ENCODE measurements at places on chromosomes 16 and 17.

DNA sequence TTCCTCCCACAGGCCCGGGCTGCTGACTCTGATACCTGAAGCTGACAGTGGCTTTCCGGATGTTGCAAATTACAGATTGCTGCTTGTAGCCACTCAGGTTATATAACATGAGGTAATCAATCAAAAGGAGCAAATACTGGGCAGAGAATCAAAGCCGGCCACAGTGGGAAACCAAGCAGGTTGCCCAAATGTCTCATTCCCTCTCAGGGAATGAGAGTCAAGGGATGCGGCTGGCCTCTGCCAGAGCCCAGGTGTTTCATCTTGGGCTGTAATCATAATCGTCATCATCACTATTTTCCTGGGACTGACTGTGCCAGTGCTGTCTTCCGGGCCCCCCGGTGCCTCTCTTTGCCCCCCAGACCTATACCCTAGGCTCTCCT is 292.4 kb upstream of the FOXF1 start:
- no peak for DNase-seq

- DNase-seq: no peak
Measured at GRCh38 chr16:81688182-81688581, 90.9 kb upstream of the PLCG2 start.

GRCh38 chr17:82081546-82081945 is 15.9 kb upstream of the DUS1L start:
- DNase-seq: no peak

- no peak for DNase-seq
Measured at GRCh38 chr17:66040402-66040801, 151.5 kb downstream of the CEP112 start.

DNA sequence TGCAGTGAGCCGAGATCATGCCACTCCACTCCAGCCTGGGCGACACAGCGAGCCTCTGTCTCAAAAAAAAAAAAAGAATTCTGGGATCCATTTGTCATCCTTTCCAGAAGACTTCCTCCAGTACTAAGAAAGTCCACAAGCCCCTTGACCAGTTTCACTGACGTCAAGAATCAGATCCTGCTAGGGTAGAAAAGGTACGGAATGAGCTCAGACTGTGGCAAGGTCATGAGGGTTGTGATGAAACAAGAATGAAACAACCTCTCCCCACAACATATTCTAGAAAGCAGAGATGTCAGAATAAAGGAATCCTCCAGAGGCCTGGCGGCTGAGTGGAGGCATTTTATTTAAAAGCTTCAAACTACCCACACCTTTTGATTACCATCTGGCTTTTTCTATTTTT is 29.9 kb downstream of the TRAF4 start:
- no peak for DNase-seq

- no peak for DNase-seq
Measured at GRCh38 chr16:30351586-30352419, 3.3 kb downstream of the CD2BP2 start.

GRCh38 chr16:1514507-1514906 is 19.0 kb upstream of the TMEM204 start:
- no peak for DNase-seq

DNA sequence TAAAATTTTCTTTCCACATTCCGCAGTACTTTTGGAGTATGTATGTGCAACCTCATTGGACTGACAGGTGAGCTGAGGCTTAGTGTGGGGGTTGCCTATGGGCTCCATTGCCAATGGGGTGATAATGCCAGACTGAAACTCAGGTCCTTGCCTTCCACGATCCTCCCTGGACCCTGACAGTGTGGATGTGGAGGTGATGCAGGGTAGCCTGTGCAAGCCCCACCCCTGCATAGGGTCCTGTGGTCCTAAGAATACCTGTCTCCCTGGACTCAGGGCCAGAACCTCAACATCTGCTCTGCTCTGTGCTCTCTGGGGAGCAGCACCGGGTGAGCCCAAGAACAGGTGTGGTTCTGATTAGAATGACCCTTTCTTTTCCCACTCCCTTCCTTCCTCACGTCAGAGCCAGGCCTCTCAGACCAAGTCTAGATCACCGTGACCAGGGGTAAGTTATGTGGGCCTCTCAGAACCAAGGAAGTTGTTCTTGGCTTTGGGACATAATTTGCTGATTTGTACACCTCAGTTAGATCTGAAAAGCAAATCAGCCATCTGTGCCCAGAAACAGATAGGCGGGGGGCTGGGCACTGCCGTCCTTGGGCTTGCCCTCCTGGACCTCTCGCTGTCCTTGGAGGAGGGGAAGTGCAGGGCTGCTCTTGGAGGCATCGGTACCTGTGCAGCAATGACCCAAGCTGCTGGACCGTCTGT is 8.4 kb upstream of the TNS4 start:
- no peak for DNase-seq

DNA sequence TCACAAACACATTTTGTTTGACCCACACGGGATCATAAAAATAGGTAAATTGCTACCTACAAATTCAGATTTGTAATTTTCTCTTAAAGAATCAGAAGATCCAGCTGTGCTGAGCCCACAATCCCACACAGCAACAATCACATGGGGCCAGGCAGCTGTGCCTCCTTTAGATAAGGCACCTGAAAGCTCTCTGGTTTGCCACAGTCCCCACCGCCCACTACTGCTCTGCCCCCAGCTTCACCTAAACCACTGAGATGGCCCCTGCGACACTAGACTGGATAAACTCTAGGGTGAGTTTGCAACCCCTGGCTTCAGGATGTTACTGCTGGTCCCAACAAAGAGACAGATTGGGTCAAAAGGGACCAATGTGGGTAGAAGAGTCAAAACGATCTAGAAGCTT is 96.8 kb downstream of the GSG1L start:
- no peak for DNase-seq

- no peak for DNase-seq
Measured at GRCh38 chr16:57941016-57941664, 29.8 kb downstream of the CNGB1 start.

- DNase-seq: no peak
Measured at GRCh38 chr17:68861602-68862001, 93.6 kb downstream of the ABCA8 start.

GRCh38 chr17:76139801-76140660 is 1.0 kb downstream of the FOXJ1 start:
- DNase-seq: no peak

DNA sequence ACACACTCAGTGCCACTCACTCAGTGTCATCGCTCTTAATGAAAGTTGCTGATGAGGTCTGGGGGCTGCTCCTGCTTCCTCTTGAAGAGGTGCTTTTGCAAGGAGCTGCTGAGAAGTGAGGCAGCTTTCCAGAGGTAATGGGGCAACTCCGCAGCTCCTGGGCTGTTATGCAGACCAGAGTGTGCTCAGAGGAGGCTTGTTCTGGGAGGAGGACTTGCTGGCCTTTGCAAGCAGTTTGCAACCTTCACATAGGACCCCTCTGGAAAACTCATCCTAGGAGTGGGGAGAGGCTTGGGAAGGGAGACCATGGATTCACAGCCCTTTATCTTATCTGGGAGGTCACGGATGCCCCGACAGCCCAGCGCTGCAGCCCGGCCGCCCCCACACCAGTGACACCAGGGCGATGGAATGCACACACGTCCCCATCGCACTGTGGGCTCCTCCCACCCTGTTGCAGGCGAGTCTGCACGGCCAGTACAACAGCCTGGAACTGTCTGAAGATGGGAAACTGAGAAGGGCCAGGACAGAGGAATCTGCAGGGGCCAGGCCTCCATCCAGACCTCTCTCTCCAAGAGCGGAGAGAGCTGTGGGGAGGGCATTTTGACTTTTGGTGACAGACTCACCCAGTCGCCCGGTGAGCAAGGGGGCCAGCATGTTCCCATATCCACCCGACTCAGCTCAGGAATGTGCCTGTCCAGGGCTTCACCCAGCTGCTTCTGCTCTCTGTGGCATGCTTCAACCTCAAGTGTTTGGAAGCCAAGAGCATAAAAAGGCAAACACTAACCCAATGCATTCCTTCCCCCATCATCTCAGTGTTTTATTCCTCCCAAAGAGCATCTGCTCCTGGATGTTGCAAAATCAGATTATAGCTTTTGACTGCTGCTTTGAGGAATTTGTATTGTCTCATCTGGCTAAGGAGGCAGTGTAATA is 78.6 kb upstream of the ZNF469 start:
- DNase-seq: no peak

- DNase-seq: no peak
Measured at GRCh38 chr17:72425133-72425793, 304.4 kb downstream of the SOX9 start.

- DNase-seq: no peak
Measured at GRCh38 chr17:43984521-43984920, 19.9 kb upstream of the NAGS start.

DNA sequence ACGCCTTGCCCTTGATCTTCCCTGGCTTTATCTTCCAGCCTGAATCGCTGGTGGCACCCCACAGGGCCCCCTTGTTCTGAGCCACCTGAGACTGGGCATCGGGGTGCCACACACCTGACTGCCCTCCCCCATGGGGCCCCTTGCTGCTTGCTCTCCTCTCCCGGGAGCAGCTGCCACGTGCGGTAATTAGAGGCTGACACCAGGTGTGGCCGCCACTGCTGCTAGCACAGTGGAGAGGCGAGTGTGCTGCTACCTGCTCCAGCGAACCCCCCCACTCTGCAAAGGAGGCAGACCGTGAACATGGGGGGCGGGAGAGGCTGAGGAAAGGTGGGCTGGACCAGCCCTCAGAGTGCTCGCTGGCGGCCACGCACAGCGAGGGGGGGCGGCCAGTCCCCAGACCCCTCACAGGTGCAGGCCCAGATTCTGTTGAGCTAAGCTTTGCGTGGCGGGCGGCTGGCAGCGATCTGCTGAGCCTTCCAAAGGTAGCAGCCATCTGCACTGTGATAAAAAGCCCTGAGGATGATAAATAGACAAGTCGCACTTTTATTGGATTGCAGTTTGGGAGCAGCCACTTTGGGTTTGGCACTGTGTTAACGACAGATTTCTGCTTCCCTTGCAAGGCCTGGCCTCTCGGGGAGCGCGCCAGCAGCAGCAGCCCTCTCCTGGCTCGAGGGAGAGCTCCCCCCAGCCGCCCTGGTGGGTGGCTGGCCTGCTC is 167.9 kb upstream of the GSE1 start:
- no peak for DNase-seq

- no peak for DNase-seq
Measured at GRCh38 chr17:78965491-78965924, 14.2 kb downstream of the LGALS3BP start.

DNA sequence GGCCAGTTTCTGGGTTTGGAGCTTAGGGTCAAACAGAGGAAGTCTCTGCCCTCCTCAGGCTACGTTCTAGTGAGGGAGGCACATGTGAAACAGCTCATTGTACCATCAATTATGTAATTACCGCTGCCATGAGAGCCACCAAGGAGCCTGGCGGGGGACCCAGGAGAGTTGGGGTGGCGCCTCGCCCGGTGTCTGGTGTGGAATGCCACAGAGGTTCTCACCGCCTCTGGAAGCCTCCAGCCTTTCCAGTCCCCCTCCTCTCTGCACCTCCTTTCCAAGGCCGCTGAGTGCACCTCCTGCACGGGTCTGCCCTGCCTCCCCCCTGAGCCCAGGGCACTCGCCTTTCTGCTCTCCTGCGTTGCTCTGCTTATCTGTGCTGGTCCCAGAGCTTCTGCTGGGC is 51.4 kb downstream of the SREBF1 start:
- no peak for DNase-seq

GRCh38 chr17:32527146-32527545 is 40.4 kb downstream of the CDK5R1 start:
- DNase-seq: no peak

DNA sequence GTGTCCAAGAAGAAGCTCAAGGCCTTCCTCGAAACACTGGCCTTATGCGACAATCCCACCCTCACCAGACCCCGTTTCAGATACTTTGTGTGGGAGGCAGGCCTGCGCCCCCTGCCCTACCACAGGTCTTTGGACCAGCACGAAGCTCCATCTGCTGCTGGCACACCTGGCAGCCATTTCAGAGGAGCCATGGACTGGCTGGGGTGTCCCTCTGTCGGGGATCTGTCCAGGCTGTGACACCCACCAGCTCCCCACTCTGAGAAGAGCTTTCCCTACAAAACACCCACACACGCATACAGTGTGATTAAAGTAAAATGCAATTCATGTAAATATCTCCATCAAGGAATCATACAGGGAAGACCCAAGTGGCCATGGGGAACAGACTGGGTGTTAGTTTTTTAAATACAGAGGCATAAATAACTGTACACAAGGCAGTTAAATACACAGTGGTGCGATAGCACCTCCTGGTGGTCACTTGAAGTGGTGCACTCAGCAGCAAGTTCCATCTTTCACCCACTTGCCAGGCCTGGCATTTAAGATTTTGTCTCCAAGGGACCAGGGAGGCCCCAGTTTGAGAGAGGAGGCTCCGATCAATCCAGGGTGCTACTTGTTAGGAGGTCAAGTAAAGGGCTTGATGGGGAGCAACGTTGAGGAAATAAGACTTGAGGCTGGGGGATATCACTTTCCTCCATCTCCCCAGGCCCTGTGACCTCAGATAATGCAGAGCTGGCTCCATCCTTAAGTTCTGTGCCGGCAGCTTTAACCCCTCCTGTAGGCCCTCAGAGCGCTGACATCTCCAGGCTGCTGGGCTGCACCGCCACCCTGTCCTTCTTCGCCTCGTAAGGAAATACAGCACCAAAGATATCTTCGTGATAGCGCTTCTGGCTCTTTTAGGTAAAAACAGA is 43.6 kb downstream of the NOS2 start:
- DNase-seq: peak; percentile 17

DNA sequence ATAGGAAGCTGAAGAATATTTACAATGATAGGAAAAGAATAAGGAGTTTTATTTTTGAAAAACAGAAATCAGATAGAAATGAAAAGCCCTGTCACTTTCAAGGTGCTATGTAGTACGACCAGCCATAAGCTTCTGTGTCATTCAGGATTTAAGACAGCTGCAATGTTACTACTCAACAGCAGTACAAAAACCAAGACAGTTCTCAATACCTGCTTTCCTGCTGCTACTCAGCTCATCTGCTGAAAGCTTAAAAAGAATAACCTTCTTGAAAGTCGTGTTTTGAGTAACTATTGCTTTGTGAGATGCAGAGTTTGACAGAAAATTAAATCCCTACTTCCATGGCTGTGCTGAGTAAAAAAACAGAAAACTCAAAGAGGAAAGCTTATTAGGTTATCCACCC is 8.7 kb downstream of the GRB2 start:
- no peak for DNase-seq

DNA sequence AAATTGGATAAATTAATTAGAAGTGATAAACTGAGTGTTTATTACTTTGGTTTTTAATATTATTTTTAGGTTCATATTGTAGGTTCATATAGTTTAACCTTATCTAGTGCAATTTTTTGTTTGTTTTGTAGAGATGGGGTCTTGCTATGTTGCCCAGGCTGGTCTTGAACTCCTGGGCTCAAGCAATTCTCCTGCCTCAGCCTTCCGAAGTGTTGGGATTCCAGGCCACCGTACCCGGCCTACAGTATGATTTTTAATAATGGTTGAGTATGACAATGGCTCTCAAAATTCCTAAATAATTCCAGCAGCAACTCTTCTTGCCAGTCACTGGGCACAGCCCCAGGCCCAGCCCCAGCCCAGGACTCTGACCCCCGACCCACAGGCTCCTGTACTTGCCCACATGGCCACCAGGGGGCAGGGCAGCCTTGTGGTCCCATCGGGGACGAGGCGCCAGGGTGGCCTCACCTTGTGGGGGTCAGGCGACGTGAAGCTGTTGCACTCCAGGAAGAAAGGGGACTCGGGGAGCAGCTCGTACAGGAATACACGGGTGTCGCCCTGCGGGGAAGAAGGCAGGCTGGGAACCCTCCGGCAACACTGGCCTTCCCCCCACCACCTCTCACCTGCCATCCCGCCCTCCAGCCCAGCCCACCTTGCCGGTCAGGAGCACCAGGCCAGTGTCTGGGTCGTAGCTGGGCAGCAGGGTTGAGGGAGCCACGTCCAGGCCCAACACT is 7.9 kb upstream of the PAM16 start:
- peak; percentile 65 for DNase-seq

- DNase-seq: no peak
Measured at GRCh38 chr17:6910987-6911603, 79.6 kb upstream of the TEKT1 start.

- DNase-seq: no peak
Measured at GRCh38 chr17:65290056-65290455, 152.9 kb downstream of the RGS9 start.
